Stimulated activated CD8-positive, alpha-beta memory T cell treated with anti-CD3 and anti-CD28 coated beads, Interleukin-4, amount 100 ng/mL, for 4 hours (primary cell): ENCODE measurements at places on chromosomes 1 and 21.

DNA sequence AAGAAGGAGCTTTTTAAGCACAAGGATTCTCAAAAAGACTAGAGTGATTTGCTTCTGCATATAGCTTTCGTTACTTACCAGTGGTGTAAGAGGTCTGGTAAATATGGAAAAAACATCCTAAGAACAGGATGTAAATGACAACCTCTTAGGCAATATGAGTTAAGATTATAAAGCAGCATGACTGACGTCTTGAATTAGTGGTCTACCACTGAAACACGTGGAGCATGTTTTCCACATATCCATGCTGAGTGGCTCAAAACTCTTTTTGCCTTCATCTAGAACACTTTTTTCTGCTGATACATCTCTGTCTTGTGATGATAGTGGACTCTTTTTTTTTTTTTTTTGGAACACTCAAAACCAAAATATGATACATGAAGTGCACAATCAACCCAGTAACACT, 44.6 kb downstream of the RCAN1 start:
- no peak for DNase-seq

GRCh38 chr1:212819726-212820125, 27.7 kb downstream of the SPATA45 start:
- no peak for DNase-seq

GRCh38 chr1:51305371-51305823, 25.0 kb downstream of the TTC39A start:
- DNase-seq: no peak

GRCh38 chr1:199302554-199302953, 663.7 kb downstream of the PTPRC start:
- no peak for DNase-seq

GRCh38 chr1:33169290-33170055, 12.4 kb downstream of the TRIM62 start:
- DNase-seq: no peak

DNA sequence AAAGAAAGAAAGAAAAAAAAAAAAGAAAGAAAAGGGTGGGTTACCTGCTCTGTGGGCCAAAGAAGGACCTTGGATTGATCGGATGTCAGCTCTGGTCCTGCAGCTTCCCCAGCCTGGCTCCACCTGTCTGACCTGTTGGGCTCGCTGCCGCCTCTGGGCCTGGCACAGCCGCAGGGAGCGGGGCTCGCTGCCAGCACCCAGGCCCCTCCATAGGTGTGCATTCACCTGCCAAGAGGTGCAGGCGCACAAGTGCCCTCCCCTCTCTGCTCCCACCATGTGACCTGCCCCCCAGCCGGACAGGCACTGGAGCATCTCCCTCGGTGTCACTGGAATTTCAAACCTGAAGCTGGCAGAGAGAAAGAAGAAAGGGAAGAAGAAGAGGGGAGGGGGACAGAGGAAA, 33.1 kb upstream of the GPR157 start:
- DNase-seq: no peak

- DNase-seq: no peak
These were observed 688 bp downstream of the PRXL2B start for GRCh38 chr1:2587071-2587859.

GRCh38 chr1:9343269-9343668, 50.6 kb downstream of the SPSB1 start:
- DNase-seq: no peak

DNA sequence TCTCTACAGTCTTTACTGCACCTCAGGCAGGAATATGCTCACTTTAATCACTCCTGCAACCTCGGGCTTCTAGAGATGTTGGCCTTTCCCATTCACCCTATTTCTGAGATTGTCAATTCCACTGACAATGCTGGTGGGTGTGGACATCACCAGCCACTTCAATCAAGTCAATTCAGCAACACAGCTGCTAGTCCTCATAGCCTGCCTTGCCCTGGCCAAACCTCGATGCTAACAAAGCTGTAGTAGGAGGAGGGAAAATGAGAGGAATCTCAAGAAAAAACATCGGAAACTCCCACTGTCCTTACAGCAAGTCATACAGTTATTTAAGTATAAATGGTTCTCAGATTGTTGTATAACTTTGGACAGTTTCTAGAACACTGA, 155.0 kb downstream of the KCNH1 start:
- no peak for DNase-seq

DNA sequence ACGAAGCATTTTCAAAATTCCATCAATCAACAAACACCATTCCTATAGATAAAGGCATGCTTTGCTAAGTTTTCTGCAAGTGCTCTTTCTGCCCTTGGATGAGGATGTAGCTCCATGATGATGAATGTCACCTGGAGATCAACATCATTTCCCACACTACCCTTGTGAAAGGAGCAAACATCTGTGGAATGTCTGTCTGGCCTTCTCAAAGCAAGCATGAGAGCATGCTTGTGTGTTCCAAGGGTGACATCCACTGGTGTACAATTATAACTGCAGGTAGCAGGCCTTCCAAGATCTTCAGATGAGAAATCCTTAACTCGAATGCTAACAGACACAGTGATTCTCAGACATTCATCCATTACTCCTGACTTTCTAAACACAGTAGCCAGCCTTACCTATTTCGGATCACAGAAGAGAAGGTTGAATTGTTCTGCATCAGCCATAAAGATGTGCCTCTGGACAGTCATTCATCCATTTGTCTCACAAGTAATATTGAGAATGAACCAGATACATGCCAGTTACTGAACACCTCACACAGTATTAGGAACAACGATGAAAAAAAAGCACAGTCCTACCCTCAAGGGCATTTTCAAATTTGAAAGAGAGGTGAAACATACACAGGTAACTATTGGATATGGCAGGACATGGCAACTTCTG, 162.4 kb downstream of the TPR start:
- DNase-seq: no peak

DNA sequence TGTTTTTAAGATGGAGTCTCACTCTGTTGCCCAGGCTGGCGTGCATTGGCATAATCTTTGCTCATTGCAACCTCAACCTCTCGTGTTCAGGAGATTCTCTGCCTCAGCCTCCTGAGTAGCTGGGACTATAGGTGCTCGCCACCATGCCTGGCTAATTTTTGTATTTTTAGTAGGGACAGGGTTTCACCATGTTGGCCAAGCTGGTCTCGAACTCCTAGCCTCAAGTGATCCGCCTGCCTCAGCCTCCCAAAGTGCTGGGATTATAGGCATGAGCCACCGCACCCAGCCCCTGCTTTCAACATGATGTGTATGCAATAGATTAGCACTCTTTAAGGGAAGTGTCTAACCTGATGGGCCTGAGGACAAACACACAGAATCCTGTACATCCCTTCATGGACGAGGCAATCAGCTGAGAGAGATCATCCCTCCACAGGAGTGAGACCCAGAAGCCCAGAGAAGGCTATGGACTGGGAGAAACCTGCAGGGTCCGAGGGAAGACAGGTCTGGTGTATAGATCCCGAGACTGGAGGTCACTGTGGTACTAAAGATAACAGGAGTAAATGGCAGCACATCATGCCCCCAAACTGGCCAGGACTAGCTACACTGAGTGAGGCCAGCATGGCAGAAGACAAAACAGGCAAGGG, 5.6 kb upstream of the DEGS1 start:
- DNase-seq: no peak

- DNase-seq: no peak
These were observed 116.5 kb upstream of the SLC45A1 start for GRCh38 chr1:8201331-8201861.

DNA sequence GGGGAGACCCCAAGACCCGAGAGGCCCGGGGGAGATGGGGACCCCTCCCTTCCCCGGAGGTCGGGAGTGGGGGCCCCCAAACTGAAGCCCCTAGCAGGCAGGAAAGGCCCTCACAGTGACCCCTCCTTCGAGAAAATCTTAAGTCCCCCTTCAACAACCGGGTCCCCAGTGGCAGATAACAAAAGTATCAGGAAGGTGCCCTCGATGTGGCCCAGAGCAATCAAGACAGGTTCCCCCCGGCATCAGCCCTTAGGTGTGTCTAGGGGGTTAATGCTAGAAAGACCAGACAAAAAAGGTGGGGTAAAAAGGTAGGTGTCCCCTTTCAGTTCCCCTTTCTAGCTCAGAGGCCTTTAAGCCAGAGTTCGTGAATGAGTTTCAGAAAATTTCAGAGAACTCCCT, 282 bp upstream of the ECE1 start:
- no peak for DNase-seq

GRCh38 chr1:31954607-31955283, 16.6 kb upstream of the PTP4A2 start:
- no peak for DNase-seq
